ENCODE measurements at places on chromosomes 6 and 20.
A peak's percentile ranks its signal among the peaks of the same experiment; 100 is the strongest.

- no peak for DNase-seq
Measured at GRCh38 chr6:139711804-139712585, 337.5 kb upstream of the CITED2 start.

GRCh38 chr20:24079661-24080412 is 91.3 kb upstream of the GGTLC1 start:
- DNase-seq = no peak

DNA sequence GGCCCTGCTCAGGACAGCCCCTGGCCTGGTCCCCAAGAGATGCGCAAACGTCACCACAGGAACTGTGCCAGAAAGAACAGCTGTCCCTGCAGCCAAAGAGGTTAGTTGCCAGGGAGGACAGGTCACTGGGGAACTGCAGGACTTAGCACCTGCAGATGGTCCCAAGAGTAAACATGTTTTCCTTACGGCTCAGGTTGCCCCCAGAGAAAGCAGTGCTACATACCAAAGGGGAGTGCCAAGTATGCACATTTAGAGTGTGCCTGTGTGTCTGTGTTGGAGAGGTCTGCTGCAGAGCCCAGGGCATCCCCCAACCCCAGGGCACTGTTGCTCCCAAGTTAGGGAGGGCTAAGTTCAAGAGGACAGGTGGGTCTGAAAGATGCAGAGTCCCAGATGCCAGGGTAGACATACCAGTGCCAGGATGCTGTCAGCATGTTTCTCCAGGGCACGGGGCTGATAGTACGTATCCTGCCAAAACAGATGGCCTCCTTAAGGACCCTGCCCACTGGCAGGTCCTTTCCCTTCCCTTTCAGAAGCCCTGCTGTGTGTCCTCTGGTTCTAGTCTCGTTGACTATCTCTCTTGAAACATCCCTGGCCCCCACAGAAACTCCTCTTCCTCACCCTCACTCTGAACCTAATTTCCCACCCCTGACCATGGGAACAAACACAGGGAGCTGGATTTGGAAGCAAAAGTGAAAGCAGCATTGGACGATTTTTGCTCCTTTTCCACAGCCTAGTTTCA is 1.3 kb downstream of the ABHD16A start:
- DNase-seq = no peak

DNA sequence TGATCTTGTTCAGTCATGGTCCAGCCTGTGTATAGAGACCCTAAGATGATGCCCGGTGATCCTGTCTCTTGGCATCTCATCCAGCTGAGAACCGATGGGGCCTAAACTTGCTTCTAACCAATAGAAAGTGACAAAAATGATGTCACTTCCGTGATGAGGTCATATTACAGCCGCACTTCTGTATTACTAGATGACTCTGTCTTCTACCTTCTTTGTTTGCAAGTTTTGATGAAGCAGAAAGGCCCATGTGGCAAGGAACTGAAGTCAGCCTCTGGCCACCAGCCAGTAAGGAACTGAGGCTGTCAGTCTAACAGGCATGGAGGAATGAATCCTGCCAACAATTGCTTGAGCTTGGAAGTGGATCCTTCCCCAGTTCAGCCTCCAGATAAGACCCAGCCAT is 32.8 kb upstream of the HLA-C start:
- DNase-seq = peak; percentile 14

DNA sequence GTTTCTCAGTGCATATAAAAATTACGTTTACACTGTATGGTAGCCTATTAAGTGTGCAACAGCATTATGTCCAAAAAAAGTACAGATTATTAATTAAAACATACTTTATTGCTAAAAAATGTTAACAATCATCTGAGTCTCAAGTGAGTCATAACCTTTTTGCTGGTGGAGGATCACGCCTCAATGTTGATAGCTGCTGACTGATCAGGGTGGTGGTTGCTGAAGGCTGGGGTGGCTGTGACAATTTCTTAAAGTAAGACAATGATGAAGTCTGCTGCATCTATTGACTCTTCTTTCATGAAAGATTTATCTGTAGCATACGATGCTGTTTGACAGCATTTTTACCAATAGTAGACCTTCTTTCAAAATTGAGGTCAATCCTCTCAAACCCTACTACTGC is 155.1 kb downstream of the BTBD9 start:
- DNase-seq = no peak

GRCh38 chr6:47307362-47308197 is 2.1 kb downstream of the TNFRSF21 start:
- no peak for DNase-seq

DNA sequence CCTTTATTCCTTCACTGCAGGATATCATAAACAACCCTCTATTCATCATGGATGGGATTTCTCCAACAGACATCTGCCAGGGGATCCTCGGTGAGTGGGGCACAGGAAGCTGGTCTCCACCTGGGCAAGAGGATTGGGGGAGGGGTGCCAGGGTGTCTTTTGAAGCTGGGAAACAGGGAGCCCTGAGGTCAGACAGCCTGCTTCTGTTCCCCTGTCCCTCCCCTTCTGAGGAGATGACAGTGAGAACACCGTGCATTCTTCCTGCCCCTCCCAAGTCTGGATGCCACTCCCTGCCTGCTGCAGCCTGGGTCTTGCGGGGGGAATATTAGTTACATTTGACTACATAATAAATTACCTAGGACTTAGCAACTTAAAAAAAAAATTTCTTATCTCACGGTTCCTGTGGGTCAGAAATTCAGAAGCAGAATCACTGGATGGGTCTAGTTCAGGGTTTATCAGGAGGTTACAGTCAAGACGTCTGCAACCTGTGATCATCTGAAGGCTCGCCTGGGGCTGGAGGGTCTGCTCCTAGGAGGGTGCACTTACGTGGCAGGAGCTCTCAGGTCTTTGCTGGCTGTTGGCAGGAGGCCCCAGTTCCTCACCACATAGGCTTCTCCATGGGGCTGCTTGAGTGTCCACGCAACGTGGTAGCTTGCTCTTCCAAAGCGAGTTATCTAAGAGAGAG is 11.4 kb downstream of the CAPN11 start:
- no peak for DNase-seq

DNA sequence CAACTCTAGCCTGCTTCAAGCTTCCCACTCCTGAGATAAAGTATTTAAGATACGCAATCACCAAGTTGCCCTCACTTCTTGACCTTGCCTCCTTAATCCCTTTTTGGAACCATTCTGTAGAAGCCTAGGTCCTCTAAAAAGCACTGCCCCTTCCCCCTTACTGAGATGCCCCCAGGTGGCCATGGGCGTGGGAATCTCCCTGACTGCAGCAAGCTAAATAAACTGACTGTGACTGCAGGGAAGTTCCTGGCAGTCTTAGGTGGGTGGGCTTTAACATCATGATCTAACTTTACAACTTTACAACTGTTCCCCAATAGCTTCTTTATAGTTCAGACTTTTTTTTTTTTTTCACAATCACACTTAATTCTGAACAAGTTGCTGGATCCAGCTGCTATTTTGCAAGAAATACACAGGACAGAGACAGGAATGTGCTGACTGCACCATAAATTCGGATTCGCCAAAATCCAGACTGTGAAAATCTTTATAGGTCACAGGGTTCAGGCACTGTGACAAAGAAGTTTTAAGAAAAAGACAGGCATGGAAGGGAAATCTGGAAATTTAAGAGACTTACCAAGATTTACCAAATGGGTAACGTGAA is 344.2 kb upstream of the SULF2 start:
- no peak for DNase-seq

GRCh38 chr6:1589208-1589607 is 20.5 kb upstream of the FOXC1 start:
- DNase-seq = no peak

DNA sequence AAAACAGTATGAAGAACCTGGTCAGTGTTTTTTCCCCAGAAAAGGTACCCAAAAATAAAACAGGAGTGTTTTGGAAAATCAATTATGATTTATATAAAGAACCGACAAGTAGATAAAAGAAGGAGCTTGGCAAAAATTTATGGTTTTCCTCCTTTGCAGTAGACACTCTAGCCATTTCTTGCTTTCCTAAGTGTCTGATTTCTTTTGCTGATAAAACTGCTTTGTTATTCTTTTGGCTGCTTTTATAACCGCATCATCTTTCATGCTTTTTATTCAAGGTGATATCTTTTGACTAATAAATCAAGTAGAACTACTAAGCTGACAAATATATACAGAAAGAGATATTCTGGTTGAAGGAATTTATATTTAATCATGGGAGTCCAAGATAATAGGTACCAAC is 16.6 kb downstream of the ATG5 start:
- DNase-seq = no peak

- no peak for DNase-seq
Measured at GRCh38 chr6:25173951-25174474, 105.2 kb upstream of the CARMIL1 start.

- no peak for DNase-seq
Measured at GRCh38 chr20:2149507-2149906, 47.9 kb downstream of the STK35 start.

- DNase-seq = no peak
Measured at GRCh38 chr20:20461551-20461950, 93.6 kb downstream of the INSM1 start.

- no peak for DNase-seq
Measured at GRCh38 chr20:10961651-10962288, 288.0 kb upstream of the JAG1 start.

DNA sequence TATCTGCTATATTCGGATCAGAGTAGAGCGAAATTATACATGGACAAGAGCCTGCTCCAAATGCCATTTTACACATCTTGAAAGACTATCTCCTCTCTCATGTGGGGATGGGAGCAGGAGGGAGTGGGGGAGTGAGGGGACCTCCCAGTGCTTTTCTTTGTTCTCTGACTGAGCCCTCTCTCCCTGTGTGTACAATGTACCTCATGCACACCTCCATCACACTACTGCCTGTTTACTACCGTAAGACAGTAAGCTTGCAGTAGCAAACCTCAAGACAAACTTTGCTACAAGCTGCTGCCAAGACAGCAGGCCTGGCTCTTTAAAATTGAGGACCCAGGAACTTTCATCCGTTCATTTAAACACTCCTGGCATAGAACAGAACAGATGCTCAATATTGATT is 7.2 kb downstream of the NHSL1 start:
- no peak for DNase-seq

- DNase-seq = no peak
Measured at GRCh38 chr20:52049001-52049731, 142.4 kb downstream of the ZFP64 start.

GRCh38 chr20:25239387-25240370 is 8.2 kb upstream of the PYGB start:
- no peak for DNase-seq

DNA sequence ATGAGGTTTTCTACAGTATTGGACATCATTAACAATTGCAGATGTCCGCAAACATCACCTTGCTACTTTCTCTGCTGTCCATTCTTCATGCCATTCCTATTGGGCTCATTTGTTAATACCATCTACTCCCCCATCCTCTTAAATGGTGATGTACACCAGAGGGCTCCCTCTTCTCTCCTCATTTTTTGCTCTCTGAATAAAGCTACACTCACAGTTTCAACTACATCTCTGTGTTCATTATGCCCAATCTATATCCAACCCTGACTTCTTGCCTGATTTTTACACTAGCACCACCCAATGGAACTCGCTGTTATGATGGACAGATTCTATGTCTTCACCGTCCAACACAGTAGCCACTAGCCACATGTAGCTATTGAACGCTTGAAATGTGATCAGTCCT is 288.1 kb upstream of the ID4 start:
- no peak for DNase-seq

- DNase-seq = no peak
Measured at GRCh38 chr20:21391972-21392352, 5.4 kb downstream of the NKX2-4 start.

DNA sequence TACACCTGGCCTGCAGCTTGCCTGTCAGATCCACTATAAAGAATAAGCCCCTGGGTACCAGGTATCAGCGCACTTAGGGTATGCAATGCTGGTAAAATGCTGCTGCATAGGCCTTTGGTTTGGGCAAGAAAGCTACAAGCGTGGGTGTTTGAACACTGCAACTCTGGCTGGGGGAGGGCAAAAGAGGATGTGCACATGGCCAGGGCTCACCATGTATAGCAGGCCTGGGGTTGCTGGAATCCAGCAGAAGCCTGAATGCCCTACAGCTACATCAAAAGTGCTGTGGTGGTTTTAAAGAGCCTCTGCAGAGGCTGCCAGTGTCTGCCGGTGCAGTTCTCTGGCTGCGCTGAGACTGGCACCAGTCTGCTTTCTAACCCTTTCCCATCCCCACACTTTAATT is 51.7 kb downstream of the UQCC1 start:
- no peak for DNase-seq

GRCh38 chr6:73503027-73503772 is 17.6 kb downstream of the EEF1A1 start:
- DNase-seq = no peak

DNA sequence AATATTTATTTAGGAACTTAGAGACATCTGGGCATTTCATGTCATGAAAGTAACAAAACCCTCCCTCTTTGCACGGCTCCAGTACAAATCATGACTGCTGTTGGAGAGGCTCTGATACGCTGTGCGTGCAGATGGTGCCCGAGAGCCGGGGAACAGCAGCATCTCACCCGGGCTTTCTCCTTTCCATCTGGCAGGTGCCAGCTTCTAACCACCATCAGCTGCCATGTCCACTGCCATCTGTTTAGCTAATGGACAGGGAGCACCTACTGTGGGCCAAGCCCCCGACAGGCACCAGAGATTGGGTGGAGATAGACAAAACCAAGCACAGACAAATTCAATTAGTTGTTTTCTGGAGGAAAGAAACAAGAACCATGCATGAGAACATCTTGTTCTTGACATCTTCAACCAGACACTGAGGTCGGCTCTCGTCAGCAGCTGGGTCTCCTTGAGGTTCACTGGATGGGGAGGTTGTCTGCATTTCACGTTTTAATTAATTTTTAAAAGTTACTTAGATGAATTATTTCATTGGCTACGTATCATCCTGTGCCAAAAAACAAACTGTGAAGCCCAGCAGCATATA is 323.7 kb downstream of the THBS2 start:
- DNase-seq = no peak

DNA sequence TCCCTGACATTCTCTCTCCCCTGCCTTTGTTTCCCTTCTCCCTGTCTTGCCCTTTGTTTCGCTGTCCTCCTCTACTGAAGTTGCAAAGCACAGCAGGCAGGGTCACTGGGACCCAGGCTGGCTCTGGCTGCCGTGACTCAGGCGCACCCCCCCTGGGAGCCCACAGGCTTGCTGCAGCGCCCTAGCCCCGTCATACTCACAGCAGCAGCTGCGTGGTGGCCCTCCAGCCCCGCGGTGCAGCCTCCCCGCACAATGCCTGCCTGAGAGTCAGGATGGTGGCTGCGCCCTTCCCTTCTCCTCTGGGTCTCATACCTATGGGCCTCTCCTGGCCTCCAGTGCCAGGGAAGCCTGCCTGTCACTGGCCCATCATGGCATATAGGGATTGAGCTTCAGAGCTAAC is 41.7 kb downstream of the TXNDC5 start:
- no peak for DNase-seq

- DNase-seq = no peak
Measured at GRCh38 chr6:153096792-153097191, 34.3 kb downstream of the RGS17 start.

GRCh38 chr6:163780994-163781393 is 366.5 kb downstream of the QKI start:
- no peak for DNase-seq

GRCh38 chr6:132456700-132457143 is 55.4 kb upstream of the MOXD1 start:
- DNase-seq = no peak

GRCh38 chr20:43926287-43927050 is 11.8 kb downstream of the TOX2 start:
- no peak for DNase-seq

- DNase-seq = no peak
Measured at GRCh38 chr6:54574671-54575070, 266.4 kb downstream of the TINAG start.

GRCh38 chr20:856361-856775 is 22.9 kb downstream of the FAM110A start:
- DNase-seq = peak; percentile 65

Measured in activated CD4-positive, alpha-beta T cell treated with anti-CD3 and anti-CD28 coated beads for 36 hours (primary cell).